ENCODE measurements at places on chromosomes 4 and X.

GRCh38 chr4:46947541-46947940 lies 38.5 kb upstream of the COX7B2 start:
- DNase-seq, result no peak

- DNase-seq, result no peak
These were observed 11.2 kb upstream of the TMEM154 start for GRCh38 chr4:152690706-152691651.

DNA sequence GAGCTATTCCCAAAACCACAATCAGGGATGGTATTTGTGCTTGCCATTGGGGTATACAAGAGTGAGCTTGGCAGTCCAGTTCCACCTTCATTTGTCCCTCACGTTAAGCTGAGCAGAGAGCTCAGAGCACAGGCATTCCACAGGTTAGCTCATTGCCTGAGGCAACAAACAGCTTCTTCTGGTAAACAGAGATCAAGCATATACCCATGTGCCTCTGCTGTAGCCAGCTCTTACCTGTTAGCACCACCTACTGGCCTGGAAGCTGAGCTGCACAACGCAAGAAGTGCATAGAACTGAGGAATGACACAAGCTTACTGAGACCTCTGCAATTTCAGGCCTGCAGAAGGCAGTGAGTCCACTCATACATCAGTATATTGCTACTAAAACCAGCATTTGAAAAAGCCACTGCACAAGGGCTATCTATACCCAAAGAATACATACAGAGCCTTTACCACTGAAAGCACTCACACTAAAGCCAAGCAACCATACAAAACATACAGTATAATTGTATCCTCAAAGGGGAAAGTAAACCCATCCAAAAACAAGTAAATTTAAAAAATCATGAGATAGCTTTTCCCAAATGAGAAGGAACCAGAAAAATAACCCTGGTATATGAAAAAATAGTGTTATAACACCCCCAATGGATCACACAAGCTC lies 258.3 kb upstream of the GABRA2 start:
- DNase-seq, result peak; percentile 0

GRCh38 chr4:141654098-141654497 lies 17.7 kb downstream of the IL15 start:
- DNase-seq, result no peak

- DNase-seq, result peak; percentile 6
These were observed 22.9 kb downstream of the ATP5ME start for GRCh38 chr4:650951-651883.

- no peak for DNase-seq
These were observed 537.0 kb upstream of the DIAPH2 start for GRCh38 chrX:96147681-96148080.

GRCh38 chrX:40385682-40386081 lies 195.1 kb upstream of the ATP6AP2 start:
- DNase-seq, result no peak

- peak; percentile 54 for DNase-seq
These were observed 99.3 kb upstream of the PRKG2 start for GRCh38 chr4:81314196-81314896.

DNA sequence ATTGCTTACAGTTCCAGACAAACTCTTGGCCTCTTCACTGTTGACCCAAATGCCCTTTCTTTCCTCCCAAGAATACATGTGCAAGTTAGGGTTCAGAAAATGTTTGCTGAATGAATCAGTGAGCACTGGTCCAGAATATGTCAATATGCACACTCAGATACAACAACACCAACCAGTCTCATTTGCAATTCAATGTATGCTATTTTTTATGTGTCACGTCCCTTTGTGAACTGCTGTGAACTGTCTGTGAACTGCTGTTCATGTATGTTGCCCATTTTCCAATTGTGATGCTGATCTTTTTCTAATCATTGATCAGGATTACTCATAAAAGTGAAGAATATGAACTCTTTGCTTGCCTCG lies 17.8 kb downstream of the GAB3 start:
- DNase-seq, result no peak

DNA sequence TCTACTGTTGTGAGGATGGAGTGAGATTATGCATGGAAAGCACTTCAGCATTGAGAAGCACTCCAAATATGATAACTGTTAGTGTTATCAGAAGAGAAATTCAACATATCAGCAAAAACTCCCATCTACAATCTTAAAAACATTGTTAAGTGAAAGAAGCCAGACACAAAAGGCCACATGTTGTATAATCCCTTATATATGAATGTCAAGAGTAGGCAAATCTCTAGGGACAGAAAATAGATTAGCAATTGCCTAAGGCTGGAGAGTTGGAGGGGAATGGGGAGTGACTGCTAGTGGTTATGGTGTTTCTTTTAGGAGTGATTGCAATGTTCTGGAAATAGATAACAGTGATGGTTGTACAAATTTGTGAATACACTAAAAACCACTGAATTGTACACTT lies 122.5 kb upstream of the LNX1 start:
- no peak for DNase-seq

GRCh38 chr4:1763550-1764080 lies 29.5 kb upstream of the FGFR3 start:
- no peak for DNase-seq

DNA sequence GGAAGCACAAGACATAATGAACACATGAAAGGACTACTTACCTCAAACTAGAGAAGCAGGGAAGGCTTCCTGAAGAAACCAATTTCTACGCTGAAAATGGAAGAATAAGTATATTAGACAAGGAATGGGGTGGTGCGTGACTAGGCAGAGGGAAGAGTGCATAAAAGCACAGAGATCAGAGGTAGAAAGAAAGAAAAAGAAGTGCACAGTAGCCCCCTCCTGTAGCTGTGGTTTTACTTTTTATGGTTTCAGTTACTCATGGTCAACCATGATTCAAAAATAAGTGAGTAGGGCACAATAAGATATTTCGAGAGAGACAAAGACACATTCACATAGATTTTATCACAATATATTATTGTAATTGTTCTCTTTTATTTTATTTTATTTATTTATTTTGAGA lies 934.5 kb upstream of the INTU start:
- no peak for DNase-seq

DNA sequence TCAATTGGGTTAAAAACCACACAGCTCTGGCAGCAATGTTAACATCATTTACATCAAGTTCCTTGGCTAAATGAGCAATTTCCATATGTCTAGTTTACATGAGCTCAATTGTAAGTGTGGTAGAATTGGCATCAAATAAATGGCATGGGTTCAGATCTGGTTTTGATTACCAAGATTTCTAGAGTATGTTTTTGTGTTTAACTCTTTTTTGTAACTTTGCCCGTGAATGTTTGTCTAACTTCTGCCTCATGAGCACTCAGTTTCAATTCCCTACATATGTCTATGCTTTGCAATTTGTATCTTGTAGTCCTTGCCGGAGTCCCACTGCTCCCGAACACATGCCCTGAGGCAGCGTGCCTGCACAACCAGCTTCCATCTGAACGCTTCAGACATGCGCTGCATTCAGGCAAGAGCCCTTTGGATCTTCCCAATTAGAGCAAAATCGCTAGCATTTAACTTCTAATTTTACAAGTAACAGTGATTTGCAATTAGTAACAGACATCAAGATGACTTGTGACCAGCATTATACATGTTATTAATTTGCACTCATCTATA lies 644.4 kb downstream of the TRIML1 start:
- no peak for DNase-seq

GRCh38 chr4:19386786-19387185 lies 864.9 kb upstream of the SLIT2 start:
- DNase-seq, result no peak

DNA sequence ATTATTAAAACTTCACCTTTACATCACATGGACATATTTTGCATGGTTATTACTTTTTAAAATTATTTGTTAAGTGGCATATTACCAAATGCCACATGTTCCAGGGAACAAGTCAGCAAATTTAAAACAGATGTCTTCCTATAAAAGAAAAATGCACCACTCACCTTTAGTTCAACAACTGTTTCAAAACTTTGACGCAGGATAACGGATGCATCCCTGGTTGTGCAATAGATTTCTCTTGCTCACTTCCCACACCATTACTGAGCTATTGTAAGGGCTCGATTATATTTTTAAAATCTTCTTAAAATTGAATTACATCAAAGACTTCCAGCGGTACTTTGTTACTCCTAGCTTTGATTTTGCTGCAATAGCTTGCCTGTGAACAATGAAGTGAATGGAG lies 93.0 kb upstream of the ARHGAP24 start:
- no peak for DNase-seq

- DNase-seq, result no peak
These were observed 60.3 kb upstream of the RXFP1 start for GRCh38 chr4:158461336-158461735.

- no peak for DNase-seq
These were observed 132.1 kb upstream of the CXCL13 start for GRCh38 chr4:77473509-77473908.

DNA sequence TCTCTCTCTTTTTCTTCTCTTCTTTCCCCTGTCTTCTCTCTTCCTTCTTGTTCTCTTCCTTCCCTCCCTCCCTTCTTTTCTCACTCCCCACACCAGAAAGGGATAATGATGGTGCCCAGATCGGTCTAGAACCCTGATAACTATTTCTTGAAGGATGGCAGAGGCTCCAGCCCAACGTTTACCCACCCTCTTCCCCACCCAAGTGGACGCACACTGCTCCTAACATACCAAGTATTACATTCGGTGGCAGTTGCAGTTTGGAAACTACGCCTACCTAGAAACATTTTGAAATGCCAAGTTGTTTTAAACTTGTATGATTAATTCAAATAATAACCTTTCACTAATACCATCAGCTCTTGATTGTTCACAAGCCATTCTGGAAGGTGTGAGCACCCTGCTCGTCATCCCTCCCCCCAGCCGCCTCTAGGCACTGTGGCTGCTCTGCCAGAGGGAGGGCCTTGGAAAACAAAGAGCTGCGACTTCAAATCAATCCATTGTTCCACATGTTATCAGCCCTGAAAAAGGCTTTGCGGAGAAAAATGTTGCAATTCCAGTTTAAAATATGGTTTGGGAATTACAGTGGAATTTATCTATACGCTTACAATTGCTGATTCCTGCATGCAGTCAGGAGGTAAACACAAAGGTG lies 1017.5 kb upstream of the TENM3 start:
- DNase-seq, result no peak

GRCh38 chr4:10117359-10118047 lies 904 bp upstream of the WDR1 start:
- no peak for DNase-seq

DNA sequence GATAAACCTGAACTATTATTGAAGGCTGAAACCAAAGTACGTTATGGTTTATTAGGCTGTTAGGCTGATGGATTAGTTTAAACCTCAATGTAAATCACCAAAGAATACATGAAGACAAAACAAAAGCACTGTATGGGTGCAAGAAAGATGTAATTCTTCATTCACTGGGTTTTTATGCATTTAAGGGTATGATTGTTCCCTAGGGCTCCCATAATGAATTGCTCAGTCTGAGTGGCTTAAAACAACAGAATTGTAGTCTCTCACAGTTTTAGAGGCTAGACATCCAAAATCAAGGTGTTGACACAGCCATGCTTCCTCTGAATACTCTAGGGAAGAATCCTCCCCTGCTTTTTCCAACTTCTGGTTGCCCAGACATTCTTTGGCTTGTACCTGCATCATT lies 222.8 kb downstream of the TENM3 start:
- no peak for DNase-seq

DNA sequence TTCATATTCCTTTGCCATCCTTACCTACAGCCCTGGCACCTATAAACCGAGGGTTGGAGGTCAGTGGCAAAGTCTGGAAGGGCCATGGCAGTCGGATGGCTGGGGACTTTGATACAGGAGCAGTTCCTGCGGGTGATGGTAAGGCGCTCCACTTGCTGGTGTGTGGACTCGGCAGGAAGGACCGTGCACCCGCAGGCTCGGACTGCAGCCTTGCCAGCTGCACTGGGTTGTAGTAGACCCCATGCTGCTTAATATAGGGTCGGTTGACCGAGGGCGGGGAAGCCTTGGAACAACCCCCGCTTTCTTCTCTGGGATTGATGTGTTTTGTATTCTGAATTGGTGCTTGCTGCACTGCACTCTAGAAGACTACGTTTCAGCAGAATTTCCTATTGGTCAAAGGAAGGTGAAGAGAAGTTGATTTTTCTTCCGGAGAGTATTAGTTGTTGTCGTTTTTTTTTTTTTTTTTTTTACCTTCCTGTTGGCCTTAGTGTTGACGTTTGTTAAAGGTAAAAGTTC lies 638 bp downstream of the BLTP1 start:
- peak; percentile 11 for DNase-seq

DNA sequence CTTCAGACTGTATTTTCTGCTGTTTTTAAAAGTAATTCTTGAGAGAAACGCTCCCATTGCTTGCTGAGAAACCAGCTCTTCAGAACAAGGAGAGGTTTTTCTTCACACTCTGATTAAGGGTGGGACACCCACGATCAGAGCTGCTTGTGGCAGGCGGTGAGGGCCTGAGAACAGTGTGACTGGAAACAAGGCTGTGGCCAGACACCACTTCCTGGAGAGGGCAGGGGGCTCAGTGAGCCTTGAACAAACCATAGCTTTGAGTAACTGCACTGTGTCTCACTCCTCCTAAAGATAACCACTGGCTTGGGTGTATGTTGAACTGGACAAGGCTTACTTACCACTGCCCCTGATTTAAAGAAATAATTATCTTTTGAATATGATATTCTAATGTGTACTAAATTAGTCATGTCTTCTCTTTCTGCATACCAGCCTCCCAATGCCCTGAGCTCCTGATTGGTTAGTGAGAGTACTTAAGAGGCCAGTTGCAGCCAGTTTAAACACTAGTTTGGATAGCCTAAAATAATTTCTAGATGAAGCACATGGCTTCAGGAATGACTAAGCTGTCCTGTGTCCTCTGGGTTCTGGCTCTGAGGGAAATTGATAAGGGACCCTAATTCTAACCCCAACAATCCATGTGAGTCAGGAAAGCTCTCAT lies 3.7 kb upstream of the GPR82 start:
- DNase-seq, result no peak

DNA sequence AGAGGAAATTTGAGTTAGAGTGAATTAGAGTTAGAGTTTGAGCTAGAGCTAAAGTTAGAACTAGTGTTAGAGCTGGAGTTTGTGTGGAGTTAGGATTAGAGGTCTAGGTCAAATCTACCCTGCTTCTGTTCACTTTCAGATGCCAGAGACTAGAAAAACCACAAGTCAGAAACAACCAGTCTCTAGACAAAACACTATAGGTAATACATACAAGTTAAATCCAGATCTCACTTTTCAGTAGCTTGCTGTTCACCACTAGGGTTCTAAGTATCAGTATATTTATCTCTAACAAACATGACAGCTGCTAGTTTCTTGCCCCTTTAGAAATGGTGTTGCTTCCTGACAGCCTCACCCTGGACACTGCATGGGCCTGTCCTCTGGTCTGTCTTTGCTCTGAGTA lies 300.7 kb downstream of the ARAP2 start:
- DNase-seq, result no peak

DNA sequence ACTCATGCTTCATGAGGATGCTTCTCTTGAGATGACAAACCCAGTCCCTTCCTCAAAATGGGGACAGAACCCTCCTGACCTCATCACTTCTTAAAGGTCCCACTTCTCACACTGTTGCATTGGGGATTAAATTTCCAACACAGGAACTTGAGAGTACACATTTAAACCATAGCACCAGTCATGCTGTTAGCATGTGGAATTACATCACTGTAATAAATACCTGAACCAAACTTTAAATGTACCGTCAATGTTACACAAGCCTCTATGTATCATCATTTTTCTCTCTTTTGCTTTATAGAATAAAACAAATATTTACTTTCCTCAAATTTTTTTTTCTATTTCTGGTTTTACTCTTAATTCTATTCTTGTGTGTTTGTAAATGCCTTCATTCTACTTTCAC lies 448.2 kb downstream of the CCSER1 start:
- no peak for DNase-seq
